Anterior cingulate cortex (tissue), 58 donors: ENCODE measurements at places on chromosomes 7 and 10.

DNA sequence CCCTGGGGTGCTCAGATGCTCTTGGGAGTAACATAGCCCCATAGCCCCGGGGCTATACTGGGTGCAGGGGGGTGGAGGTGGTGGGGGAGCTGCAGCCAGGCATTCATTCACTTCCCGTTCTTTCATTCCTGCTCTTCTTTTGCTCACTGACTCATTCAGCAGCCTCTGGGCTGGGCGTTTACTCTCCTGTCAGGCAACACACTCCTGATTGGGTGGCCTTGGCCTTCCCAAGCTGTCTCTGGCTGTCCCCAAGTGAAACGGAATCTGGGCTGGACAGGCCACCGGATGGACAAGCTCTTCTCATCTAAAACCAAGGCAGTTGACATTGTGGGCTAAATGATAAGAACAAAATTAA is 34.6 kb downstream of the CHST3 start:
- no peak for DNase-seq

DNA sequence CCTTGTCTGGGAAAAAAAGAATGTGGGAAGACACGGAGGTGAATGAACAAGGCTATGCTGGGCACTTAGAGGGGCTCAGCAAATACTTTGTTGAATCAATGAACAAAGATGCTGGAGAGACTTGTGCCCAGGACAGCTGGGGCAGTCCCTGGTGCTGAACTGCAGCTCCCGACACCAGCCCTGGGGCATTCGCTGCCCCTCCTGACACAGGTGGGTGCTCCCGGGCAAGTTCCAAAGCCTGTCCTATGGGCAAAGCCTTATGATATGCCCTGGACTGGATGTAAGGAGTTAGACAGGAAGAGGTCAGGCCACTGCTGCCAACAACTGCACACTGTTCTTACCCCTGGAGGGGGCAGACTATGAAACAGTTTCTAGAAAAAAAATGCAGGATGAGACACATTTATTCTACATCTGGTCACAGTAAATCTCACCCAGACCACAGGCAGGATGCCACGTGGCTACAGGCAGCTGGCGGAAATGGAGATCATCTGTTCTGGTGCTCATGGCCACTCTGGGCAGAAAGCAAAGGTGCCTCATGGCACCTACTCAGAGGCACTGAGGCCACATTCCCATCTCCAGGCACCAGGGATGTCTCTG is 21.9 kb upstream of the FRAT2 start:
- no peak for DNase-seq

GRCh38 chr7:94510582-94511496 is 1.2 kb downstream of the CASD1 start:
- DNase-seq = peak; percentile 39

GRCh38 chr7:40865441-40866233 is 730.8 kb downstream of the SUGCT start:
- DNase-seq = no peak

- peak; percentile 25 for DNase-seq
Observed at GRCh38 chr10:80154978-80155695, 22.6 kb downstream of the PLAC9 start.

DNA sequence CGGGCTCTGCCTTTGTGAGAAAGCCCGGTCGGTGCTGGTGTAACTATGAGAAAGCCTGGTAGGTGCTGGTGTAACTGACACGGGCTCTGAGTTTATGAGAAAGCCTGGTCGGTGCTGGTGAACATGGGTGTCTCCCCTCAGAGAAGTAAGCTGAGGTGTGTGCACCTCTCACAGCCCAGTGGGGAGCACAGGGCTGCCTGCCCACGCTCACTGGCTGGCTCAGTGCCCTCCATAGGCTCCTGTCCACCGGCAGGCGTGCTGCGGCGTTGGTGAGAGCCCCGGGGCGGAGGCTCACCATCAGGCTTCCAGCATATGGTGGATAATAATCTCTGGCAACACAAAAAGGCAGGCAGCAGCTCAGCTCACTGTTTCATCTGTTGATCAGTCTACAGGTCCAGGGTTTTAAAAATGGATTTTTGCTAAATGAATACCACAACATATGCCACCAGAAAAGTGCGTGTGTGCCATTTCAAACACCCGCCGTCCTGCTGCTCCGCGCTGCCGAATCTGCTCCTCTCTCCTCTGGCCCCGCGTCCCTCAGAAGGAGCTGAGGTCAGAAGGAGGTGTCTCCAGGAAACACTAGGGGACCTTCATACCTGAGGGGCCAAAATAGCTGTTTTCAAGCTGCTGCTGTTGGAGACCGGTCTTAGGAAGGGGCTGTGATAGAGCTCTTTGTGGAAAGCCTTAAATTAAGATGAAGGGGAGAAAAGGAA is 365.7 kb downstream of the DNAJB6 start:
- no peak for DNase-seq

DNA sequence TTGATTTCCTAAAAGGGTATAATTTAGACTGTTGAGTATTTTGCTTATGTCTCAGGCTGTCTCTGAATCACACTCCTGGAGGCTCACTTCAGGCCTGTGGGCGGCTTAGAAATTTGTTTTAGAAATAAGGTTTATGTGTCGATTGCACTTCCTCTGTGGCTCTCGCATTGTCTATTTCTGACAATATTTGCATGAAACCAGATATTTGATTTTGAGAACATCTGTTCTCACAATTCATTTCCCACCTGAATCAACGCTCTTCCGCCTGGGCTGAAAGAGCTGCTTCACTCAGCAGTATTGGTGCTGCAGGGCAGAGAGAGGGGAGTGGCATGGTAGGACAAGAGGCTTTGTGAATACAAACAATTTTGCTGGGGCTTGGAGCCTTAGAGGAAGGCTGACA is 262.0 kb downstream of the ADRA2A start:
- no peak for DNase-seq

DNA sequence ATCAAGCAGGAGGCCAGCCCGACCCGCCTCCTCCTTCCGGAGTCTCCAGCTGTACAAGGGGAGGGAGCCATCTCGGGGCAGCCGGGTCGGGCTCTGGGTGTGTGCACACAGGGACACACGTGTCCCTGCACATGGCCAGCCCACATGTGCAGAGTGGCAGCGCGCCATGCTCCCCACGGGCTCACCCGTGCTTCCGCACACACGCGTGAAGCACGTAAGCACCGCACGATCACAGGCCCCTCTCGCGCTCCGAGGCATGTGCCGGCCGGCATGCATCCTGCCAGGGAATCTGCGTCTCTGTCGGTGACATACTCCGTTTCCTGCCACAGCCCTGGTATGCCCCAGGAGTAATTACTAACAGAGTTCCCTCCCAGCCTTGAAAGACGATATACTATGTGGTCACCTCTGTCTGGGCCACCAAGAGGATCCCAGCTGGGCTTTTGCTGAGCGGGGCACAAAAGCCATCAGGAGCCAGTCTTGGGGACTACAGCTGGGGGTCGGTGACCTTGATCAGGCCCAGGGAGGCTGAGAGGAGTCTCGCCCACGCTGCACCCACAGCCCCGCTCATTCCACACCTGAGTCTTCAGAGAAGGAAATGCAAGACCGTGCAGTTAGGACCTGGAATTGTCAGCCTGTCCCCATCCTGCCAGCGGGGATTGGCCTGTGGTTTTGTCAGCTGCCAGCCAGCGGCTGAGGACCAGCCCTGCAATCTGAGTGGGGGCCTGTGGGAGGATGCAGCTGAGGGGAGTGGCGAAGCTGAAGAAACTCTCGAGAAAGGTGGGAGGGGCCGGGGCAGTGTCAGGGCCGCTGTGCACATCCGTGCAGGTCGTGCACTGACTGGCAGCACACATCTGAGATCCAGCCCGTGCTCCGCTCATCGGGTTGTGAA is 11.0 kb upstream of the LFNG start:
- DNase-seq = no peak

DNA sequence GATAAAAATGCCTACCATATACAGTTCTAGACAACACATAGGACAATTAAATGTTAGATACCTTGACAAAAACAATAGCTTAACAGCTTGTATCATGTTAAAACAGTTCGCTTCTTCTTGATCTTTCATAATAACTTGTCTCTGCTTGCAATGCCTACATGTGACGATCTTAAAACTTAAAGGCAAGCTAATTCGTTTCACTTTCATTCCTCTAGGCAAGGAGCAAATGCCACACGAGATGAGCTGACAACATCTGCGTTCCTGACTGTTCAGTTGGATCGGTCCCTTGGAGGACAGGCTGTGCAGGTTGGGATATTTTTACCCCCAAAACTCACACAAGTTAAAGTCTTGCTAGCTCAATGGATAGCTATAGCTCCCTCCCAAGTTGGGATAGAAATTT is 51.6 kb upstream of the ARL4A start:
- DNase-seq = no peak
